ENCODE measurements at places on chromosomes 4 and X.
A peak's percentile ranks its signal among the peaks of the same experiment; 100 is the strongest.

- no peak for DNase-seq
These were observed 212.7 kb downstream of the SH3BGRL start for GRCh38 chrX:81414630-81415029.

GRCh38 chr4:157076578-157076947, 613 bp downstream of the GLRB start:
- no peak for DNase-seq

DNA sequence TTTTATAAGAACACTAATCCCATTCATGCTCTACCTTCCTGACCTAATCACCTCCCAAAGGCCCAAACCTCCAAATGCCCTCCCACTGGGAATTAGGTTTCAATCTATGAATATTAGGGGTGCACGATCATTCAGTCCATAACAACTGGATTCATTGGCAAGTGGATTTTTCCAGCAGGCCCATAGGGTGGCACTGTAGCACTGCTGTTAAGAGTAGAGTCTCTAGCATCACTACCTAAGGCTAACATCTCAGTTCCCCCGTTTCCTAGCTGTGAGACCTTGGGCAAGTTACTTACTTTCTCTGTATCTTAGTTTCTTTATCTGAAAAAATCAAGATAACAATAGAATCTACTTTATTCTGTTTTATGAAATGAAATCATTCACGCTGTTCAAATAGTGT, 315.8 kb downstream of the STIM2 start:
- no peak for DNase-seq

GRCh38 chr4:74906771-74907170, 26.1 kb upstream of the PARM1 start:
- no peak for DNase-seq

DNA sequence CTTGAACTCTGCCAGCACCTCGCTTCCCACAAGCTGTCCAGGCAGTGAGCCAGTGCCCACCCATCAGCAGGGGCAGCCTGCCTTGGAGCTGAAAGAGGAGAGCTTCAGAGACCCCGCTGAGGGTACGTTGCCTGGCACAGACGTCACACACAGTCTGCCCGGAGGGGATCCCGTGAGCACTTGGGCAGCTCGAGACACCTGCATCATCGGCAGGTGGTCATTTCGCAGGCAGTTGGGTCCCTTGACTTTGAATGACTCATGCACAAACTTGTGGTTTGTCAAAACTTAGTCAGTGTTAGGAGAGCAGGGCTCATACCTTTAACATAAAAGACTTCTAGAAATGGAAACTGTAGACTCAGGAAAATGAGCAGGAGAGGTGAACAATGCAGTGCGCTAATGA, 9.9 kb downstream of the TACC3 start:
- DNase-seq = no peak

DNA sequence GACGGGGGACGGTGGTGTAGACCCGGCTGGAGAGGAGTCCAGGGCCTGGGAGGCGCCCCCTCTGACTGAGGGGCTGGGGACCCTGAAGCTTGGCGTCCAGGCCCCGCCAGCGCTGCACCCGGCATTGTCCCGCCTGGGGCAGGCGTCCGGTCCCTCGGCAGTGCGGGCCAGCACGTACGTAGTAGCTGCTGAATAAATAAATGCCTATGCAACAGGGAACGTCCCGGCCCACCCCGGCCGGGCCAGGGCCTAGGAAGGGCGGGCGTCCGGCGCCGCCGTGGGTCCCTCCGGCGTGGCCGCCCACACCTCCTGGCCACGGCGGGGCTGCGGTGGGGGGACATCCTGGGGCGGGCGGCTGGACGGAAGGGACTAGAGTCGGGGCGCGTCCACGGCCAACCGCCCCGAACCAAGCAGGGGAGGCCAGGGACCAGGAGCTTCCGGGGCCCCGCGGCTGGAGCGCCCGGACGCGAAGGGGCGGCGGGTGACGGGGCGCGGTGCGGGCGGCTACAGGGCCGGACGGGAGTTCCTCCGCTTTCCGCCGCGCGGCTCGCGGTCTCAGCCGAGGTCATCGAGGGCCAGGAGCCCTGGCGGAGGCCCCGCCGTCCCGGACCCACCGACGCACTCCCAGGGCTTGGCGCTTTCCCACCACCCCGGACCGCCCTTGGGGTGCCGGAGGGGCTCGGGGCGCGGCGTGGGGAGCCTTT, 886 bp upstream of the WWC2 start:
- DNase-seq = no peak

GRCh38 chr4:113256946-113257345, 207.5 kb downstream of the ANK2 start:
- no peak for DNase-seq

GRCh38 chr4:122903766-122904288, 18.6 kb downstream of the NUDT6 start:
- DNase-seq = no peak

DNA sequence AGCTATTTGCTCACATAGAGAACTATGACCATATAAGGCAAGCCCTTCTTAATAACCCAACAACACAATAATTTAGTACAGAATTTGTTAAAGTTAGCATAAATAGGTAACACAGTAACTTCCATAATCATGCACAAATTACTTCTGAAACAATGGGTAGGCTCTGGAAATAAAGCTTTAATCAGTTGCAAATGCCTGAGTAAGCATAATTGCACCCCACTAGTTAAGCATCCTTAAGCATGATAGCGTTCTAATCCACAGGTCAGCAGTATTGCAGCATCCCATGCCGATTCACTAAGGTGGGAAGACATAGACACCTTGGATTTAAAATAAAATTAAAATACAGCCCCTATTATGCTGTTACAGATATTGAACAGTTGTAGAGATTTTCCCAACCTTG, 161.7 kb downstream of the DHX15 start:
- DNase-seq = no peak

DNA sequence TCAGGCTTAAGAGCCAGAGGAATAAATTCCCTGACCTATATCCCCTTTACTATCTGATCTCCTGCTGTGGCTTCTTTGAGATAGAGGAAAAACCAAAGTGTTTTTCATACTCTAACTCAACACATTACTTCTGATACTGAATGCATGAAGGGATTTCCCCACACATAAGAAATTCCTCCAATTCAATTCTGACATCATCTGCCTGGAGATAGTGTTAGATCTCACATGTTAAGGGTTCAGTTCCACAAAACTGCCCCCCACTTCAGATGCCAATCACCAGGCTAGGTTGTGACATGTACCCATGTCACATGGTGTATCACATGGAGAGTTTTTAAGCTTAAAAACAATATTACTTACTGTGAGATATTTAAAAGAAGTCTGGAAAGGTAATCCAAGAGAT, 46.8 kb downstream of the GSTCD start:
- no peak for DNase-seq

GRCh38 chrX:17030092-17030491, 83.6 kb downstream of the REPS2 start:
- no peak for DNase-seq

DNA sequence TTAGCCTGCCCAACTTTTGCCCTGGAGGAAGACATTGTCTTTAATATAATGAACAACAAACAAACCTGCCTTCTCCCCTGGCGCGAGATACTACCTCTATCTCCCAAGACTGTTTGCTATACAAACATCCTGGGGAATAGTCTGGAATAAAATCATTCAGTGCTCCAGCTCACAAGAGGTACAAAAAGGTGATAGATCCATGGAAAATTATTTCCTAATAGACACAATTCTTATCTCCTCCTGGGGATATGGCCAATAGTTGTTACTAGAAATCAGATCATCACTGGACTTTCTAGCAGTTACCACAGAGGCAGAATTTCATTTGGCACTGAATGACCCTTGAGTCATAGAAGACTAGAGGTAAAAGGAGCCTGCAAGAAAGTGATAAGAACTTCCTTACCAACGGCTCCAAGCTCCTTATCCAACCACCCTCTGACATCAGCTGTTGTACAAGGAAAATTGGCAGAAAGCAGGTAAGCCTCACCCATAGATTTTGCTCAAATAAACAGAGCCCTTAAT, 38.1 kb downstream of the MID1 start:
- DNase-seq = no peak

DNA sequence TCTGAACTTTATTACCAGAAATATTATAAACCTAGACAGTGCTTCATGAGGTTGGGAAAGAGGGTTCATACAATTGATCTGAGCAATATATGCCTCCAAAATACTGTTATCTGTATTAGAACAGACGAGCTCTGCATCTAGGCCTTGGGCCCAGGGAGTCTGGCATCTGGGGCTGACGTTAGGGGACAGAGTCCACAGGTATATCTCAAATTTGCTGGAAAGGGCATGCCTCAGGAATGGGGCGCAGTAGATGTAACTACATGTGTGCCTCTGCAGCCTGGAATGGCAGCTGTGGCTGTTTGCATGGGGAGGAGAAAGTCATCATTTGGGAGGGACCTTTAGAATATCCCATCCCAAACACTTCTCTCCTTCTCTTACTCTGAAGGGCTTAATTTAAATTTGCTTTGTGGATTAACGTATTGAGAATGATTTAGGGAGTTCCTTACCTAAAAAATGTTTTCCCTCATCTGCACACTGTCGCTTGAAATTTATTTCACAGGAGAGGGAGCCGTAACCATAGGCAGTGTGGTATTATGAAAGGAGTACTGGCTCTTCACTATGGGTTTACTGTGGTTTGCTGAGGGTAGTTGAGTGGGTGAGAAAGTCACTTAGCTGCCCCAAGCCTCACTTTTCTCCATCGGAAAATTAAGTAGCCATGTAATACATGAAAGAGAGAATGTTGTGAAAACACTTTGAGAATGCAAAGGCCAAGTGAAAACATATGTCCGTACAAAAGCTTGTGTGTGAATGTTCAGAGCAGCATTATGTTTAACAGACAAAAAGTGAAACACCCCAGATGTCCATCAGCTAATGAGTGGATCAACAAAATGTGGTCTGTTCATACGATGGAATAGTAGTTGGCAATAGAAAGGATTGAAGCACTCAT, 5.9 kb downstream of the ADD1 start:
- DNase-seq = no peak

DNA sequence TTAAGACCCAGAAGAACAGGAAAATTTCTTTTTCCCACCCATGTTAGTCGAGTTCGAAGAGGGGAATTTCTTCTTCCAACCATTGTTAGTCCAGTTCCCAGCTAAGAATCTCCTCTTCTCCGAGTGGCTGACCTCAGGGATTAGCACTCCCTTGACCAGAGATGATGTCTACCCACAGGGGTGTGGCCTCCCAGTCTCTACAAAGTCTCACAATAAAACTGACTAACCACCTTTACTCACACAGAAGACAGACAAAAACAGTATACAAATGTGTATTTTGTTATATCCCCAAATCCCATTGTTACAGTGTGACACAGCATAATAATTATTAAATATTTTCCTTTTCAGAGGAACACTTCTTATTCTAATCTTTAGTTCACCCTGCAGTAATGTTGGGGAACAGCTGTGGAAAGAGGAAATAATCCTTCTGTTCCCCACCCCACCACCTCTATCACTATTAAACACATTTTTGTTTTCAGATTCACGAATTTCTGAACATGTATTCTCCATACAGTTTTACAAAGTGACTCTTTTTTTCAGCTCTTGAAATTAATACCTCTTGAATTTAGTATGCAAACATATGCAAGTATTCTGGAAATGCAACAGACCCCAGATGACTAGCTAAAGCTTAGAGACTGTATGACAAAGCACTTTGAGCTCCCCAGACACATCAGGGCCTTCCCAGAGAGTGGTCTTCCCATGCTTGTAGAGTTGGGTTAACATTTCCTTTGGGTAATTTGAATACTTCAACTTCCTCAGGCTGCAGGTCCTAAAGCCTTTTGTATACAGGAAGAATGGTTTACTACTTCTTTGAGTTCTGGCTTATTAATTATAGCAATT, 62.5 kb upstream of the NFKB1 start:
- no peak for DNase-seq

DNA sequence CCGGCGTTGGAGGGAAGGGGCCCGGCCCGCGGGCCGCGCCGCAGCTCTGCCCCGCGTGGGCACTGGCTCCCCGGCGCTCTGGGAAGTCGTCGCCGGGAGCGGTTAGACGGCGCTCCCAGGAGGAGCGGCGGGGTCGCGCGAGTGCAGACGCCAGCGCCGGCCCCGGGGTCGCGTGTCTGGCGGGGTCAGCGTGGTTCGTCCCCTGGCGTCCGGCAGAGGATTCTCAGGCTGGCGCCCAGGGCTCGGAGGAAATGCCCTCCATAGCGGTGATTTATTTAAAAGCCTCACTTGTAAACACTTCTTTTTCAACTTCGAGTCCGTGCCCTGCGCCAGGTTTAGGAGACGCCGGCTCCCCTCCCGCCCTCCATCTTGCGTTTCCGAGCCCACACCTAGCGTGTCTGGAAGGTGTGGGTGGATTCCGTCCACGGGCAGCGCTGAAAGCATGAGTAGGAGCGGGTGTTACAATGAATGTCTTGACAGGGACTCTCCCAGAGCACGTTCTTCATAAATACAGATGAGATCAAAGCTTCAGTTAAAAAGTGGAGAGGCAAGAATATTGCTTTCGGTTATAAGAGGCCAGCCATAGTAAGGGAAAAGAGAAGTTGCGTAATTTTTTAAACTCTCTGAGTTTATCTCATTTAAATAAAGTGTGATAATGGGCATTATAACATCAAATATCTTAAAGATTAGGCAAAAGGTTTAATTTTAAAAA, 692 bp downstream of the FAM241A start:
- DNase-seq = peak; percentile 30

- no peak for DNase-seq
These were observed 38.7 kb downstream of the EXOC1 start for GRCh38 chr4:55892156-55892555.

- no peak for DNase-seq
These were observed 10.5 kb upstream of the GJB1 start for GRCh38 chrX:71212536-71212935.

GRCh38 chrX:74421036-74421739, at the start of gene SLC16A2:
TSS of gene SLC16A2 (plus strand) at chrX:74421493. CDS start at chrX:74421638, 145 bp downstream.
- DNase-seq = no peak

GRCh38 chrX:105017641-105018040, 202.9 kb downstream of the TEX13A start:
- no peak for DNase-seq

DNA sequence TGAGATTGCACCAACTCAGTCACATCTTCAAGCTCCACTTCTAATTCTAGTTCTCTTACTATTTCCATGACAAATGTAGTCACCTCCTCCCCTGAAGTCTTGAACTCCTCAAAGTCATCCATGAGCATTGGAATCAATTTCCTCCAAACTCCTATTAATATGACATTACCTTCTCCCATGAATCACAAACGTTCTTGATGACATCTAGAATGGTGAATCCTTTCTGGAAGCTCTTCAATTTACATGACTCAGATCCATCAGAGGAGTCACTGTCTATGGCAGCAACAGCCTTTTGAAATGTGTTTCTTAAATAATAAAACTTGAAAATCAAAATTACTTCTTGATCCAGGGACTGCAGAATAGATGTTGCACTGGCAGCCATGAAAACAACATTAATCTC, 34.5 kb downstream of the GALNTL6 start:
- no peak for DNase-seq

GRCh38 chrX:132957211-132958090, 978 bp downstream of the HS6ST2 start:
- DNase-seq = no peak

GRCh38 chr4:153207027-153207426, 2.8 kb downstream of the TRIM2 start:
- no peak for DNase-seq

DNA sequence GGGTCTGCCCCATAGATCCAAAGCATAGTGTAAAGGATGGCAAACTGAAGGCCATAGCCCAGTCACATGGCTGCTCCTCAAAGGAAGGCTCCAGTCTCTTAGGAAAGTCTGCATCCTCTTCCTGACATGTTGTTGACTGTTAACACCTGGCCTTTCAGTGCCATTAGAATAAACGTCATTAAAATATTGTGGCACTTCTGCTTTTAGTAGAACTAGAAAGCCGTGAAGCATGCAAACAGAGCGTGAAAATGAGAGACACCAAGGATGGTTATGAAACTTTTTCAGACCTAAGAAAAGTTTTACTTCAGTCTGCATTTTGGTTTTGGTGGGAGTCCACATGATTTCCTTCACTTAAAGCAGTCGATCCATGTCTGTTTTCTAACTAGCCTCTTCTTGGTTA, 41.1 kb upstream of the AFF2 start:
- no peak for DNase-seq
